ENCODE measurements at places on chromosomes 1 and 21.

DNA sequence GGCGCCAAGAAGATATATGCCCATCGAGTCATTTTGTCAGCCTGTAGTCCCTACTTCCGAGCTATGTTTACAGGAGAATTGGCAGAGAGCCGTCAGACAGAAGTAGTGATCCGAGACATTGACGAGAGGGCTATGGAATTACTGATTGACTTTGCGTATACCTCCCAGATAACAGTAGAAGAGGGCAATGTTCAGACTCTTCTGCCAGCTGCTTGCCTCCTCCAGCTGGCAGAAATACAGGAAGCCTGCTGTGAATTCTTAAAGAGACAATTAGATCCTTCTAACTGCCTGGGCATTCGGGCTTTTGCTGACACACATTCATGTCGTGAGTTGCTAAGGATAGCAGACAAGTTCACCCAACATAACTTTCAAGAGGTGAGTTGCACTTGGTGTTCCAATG is 19.1 kb downstream of the KLHL20 start:
- no peak overlapping the region for H3K27ac ChIP-seq
- peaks cover 11% of the 10 kb centered on the region for H3K36me3 ChIP-seq
- H3K4me3 ChIP-seq: no peak overlapping the region
- H3K4me1 ChIP-seq: no peaks in the 10 kb centered on the region
- DNase-seq: no peak
- H3K27me3 ChIP-seq: no peaks in the 10 kb centered on the region

DNA sequence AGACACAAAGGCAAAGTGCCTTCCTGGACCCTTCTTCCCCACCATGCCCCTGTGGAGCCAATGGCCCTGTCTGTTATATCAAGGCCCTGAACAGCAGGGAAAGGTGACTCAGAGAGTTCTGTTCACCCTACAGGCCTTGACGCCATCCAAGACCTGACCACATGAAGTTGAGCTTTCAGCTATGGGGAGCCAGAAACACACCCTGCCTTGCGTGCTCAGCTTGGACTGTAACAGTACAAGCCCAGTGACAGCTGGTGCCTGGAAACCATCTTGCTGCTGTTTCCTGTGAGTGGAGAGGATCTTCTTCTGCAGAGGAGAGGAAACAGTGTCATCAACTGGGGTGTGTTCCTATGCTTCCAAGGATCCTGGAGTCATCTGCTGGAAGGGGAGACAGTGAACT is 165.0 kb upstream of the IRF2BP2 start:
- H3K4me1 ChIP-seq: peaks cover 22% of the 10 kb centered on the region
- H3K4me3 ChIP-seq: no peak overlapping the region
- no peaks in the 10 kb centered on the region for H3K36me3 ChIP-seq
- H3K27ac ChIP-seq: no peak overlapping the region
- peaks cover 36% of the 10 kb centered on the region for H3K27me3 ChIP-seq
- DNase-seq: no peak

GRCh38 chr1:101338714-101339430 is 102.1 kb downstream of the S1PR1 start:
- no peak overlapping the region for H3K27ac ChIP-seq
- H3K36me3 ChIP-seq: no peaks in the 10 kb centered on the region
- H3K27me3 ChIP-seq: no peaks in the 10 kb centered on the region
- no peak for DNase-seq

DNA sequence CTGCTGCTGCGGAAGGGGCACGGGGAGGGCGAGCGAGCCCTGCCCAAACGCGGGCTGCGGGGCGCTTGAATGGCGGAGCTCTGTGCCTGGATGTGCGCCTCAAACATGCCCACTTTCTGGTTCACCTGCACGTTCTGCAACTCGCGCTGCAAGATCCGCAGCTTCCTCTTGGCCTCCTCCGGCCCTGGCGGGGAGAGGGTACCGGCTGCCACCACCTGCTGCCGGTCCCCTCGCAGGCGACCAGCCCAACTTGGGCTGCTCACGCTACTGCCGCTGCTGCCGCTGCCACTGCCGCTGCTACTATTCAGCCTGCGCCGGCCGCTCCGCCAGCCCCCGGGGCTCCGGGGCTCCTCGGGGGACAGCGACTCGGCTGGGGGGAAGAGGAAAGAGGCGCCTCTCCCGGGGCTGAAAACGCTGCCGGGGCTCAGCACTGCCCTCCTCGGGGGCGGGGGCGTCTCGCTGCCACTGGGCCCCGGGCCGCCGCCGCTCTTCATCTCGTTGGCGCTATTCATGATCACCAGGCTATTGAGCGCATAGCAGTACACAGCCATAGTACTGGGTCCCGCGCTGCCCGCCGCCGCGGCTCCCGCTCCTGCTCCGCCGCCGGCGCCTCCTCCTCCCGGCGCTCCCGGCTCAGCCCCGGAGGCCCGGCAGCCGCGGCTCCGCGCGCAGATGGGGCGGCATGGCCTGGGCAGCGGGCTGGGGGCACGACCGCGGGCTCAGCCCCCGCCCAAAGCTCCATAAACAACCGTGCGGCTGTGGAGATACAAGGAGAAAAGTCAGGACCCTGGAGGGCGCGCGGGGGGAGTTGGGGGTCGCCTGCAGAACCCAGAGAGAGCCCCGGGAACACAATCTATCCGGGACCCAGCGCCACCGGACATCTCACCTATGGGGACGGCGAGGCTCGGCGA is 1.9 kb downstream of the ITPKB start:
- H3K27ac ChIP-seq: peak overlapping the region; percentile 82
- H3K27me3 ChIP-seq: no peaks in the 10 kb centered on the region
- peaks cover 56% of the 10 kb centered on the region for H3K4me1 ChIP-seq
- H3K4me3 ChIP-seq: peak overlapping the region; percentile 95
- peak; percentile 46 for DNase-seq

DNA sequence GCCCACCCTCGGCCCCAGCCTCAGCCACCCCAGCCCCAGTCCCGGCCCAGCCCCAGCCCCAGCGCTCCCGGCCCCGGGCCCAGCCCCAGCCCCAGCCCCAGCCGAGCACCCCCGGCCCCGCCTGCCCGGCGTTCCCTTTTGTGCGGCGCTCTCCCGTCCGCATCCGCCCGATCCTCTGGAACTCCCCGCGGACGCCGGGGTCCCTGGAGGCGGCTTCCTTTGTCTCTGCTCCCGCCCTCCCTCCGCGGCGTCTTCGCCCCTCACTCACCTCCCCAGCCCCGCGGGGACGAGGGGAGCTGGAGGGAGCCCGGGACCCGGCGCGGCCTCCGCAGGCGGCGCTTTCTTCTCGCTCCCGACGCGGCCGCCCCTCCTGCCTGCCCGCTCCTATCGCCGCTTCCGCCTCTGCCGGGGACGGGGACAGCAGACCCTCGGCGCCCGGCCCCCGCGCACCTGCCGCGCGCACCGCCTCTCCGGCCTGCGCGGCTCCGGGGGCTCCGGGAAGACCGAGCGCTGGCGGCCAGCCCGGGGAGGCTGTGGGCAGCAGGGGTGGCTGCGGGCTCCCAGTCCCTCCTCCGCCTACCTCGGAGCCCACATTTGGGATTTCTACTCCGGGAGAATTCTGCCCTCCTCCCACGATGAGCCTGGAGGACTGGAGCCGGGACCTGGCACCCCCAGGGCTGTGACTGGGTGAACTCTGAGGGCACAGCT is 14.0 kb downstream of the AGRN start:
- no peak overlapping the region for H3K27ac ChIP-seq
- DNase-seq: no peak
- no peak overlapping the region for H3K4me3 ChIP-seq
- H3K4me1 ChIP-seq: no peaks in the 10 kb centered on the region
- H3K36me3 ChIP-seq: no peaks in the 10 kb centered on the region

GRCh38 chr1:237145379-237146135 is 103.6 kb downstream of the RYR2 start:
- no peaks in the 10 kb centered on the region for H3K36me3 ChIP-seq
- DNase-seq: no peak
- H3K4me3 ChIP-seq: no peak overlapping the region
- no peaks in the 10 kb centered on the region for H3K27me3 ChIP-seq
- no peak overlapping the region for H3K27ac ChIP-seq

- no peaks in the 10 kb centered on the region for H3K36me3 ChIP-seq
- H3K4me1 ChIP-seq: no peaks in the 10 kb centered on the region
- H3K27ac ChIP-seq: no peak overlapping the region
- no peak overlapping the region for H3K4me3 ChIP-seq
- no peak for DNase-seq
- no peaks in the 10 kb centered on the region for H3K27me3 ChIP-seq
Observed at GRCh38 chr1:245232931-245233330, 78.1 kb downstream of the KIF26B start.

GRCh38 chr1:239803781-239804180 is 287.9 kb upstream of the FMN2 start:
- DNase-seq: no peak
- no peaks in the 10 kb centered on the region for H3K36me3 ChIP-seq
- no peak overlapping the region for H3K27ac ChIP-seq

DNA sequence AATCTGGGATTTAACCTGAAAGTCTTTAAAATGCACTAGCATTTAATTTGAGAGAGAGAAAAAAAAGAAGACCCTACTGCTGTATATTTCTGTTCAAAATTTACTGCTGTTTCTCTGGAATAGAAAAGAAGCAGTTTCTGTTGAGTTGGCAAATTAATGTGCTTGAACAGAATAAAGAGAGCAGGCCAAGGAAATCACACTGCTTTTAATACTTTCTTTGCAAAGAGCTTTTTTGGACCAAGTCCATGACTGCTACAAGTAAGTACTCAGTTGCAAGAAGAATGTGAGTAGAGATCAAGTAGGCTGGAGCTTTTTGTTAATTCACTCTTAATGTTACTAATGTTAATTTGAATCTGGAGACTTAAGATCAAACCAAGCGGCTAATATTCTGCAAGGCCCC is 336.2 kb upstream of the SGIP1 start:
- H3K27me3 ChIP-seq: no peaks in the 10 kb centered on the region
- no peaks in the 10 kb centered on the region for H3K36me3 ChIP-seq
- DNase-seq: no peak
- no peak overlapping the region for H3K27ac ChIP-seq

DNA sequence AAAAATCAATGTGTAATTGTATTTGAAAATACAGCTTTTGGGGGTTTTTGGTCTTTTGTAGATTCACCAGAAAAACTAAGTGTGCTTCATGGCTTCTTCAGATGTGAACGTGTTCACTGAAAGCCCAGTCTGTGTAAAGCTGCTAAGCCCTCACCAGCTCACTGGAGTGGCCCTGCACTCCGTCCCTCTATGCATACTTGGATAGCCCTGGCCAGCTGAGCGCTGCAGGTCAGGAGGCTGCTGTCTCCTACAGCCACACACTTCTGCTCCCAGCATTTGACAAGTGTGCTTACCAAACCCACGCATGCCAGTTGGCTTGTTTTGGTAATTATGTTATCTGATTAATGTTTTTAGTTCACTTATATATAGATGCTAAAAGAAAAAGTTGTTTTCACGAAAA is 163.5 kb downstream of the TLR5 start:
- H3K4me1 ChIP-seq: no peaks in the 10 kb centered on the region
- H3K4me3 ChIP-seq: no peak overlapping the region
- no peak for DNase-seq
- no peaks in the 10 kb centered on the region for H3K36me3 ChIP-seq

- peaks cover 45% of the 10 kb centered on the region for H3K27me3 ChIP-seq
- no peak for DNase-seq
- no peak overlapping the region for H3K4me3 ChIP-seq
- H3K27ac ChIP-seq: no peak overlapping the region
- no peaks in the 10 kb centered on the region for H3K4me1 ChIP-seq
Observed at GRCh38 chr1:16180291-16180824, 24.5 kb upstream of the EPHA2 start.

DNA sequence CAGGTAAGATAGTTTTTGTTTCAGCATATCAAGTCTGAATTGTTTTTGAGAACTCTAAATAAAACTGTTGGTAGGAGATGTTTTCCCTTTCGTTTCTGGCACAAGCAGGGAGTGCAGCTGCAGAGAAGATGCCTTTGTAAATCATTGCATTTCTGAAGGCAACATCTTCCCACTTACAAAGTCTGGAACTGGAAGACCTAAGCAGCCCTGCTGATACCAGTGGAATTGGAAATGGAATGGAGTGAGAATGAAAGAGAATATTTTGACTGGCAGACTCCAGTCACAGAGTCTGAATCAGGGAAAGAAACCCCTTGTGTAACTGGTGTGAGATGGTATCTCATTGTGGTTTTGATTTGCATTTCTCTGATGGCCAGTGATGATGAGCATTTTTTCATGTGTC is 815.6 kb downstream of the LTN1 start:
- H3K27me3 ChIP-seq: no peaks in the 10 kb centered on the region
- H3K36me3 ChIP-seq: no peaks in the 10 kb centered on the region
- peak overlapping the region; percentile 61 for H3K27ac ChIP-seq
- H3K4me3 ChIP-seq: peak overlapping the region; percentile 44

GRCh38 chr1:156638189-156638985 is 3.5 kb upstream of the BCAN start:
- no peaks in the 10 kb centered on the region for H3K27me3 ChIP-seq
- DNase-seq: no peak
- H3K4me3 ChIP-seq: no peak overlapping the region
- H3K27ac ChIP-seq: no peak overlapping the region

DNA sequence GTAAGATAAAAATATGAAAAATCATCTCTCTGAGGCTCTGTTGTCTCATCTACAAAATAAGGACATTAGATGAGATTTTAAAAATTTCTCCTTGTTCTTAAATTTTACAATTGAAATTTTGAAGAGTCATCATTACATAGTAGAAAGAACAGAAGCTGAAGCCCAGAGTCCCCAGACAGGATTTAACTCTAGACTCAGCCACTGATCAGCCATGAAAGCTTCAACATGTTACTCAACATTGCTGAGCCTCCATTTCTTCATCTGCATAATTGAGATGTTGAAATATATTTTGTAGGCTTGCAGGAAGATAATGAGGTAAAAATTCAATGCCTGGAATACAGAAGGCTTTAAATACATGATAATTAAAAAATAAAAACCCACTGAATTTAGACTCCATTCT is 633.3 kb downstream of the LMO4 start:
- no peak for DNase-seq
- H3K27me3 ChIP-seq: no peaks in the 10 kb centered on the region
- no peak overlapping the region for H3K27ac ChIP-seq
- H3K4me1 ChIP-seq: no peaks in the 10 kb centered on the region
- H3K36me3 ChIP-seq: no peaks in the 10 kb centered on the region

DNA sequence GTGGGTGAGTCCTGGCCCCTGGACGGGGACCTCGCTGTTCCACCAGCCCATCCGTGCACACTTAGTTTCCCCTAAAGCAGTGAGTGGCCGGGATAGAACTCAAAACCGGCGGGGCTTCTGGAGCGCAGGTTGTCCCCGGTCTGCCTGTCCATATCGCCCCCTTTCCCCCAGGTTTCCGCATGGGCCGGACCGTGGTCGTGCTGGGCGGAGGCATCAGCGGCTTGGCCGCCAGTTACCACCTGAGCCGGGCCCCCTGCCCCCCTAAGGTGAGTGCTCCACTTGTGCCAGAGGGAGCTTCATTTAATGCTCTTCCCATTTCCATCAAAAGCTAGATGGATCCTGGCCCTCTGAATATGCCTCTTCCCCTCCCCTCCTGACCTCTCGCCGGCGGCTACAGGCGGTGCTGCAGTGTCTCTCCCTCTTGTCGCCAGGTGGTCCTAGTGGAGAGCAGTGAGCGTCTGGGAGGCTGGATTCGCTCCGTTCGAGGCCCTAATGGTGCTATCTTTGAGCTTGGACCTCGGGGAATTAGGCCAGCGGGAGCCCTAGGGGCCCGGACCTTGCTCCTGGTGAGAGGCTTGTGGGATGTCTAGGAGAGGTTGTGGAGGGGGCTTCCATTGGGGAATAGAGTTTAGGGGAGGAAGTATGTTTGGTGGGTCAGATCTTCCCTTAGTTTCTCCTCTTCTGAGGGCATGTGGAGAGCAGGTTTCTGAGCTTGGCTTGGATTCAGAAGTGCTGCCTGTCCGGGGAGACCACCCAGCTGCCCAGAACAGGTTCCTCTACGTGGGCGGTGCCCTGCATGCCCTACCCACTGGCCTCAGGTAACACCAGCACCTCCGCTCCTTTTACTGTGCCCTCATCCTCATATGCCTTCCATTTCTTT is 683 bp downstream of the PPOX start:
- H3K27ac ChIP-seq: peak overlapping the region; percentile 72
- H3K36me3 ChIP-seq: peaks cover 15% of the 10 kb centered on the region
- DNase-seq: peak; percentile 37
- H3K4me1 ChIP-seq: peaks cover 9% of the 10 kb centered on the region

Data from MM.1S (cell line).